ENCODE measurements at places on chromosomes 3 and 15.

DNA sequence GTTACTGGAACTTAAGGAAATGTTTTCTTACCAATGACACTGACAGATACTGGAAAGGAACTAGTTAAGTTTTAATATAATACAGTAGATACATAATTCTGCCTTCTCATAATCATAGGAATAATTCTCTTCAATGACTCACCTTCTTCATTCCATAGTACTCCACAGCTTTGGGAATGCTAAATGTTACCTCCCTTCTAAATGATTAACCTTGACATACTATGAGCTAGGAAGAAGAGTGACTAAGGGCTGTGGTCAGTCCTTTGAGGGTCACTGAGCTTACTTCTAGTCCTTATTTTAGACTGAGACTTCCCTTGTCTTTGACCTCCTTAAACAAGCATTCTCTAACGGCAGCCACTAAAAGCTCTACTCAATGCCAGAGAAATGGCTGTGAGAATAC, 69.6 kb upstream of the PPIB start:
- DNase-seq: no peak

DNA sequence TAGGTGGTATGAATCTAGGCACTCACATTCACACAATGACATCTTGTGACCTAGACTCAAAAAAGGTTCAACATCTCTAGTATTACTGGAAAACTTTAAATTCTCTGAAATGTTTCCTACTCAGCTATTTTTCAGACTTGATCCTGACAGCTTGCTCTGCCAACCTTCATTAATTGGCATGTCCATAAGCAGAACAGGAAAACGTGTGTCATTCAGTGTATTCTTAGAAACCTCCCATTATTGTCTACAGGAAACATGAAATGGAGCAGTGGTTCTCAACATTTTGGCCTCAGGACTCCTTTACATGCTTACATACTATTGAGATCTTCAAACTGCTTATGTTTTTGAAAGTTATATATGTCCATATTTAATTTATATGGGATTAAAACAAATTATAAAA, 363.2 kb downstream of the NAALADL2 start:
- DNase-seq: no peak

DNA sequence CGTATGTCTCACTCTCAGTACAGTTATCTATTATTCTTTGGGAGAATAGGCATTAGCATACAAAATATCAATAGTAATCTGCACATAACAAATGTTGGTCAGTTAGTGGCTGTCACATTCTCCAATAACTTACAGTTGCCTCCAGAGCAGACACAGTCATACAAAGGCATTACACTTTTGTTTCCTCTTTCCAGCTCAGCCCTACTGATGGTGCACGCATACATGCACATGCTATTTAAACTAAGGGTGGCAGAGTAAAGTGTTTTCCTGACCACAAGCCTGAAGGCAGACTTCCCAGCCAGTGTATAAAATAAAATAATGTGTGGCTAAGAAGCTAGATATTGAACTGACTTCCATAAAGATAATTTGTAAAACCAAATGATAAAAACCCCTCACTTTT, 47.6 kb downstream of the PHLDB2 start:
- DNase-seq: no peak

- DNase-seq: no peak
Measured at GRCh38 chr3:180116203-180116602, 79.5 kb upstream of the PEX5L start.

- DNase-seq: no peak
Measured at GRCh38 chr3:178676942-178677790, 140.9 kb downstream of the KCNMB2 start.

- no peak for DNase-seq
Measured at GRCh38 chr3:126866175-126866759, 116.6 kb upstream of the PLXNA1 start.

DNA sequence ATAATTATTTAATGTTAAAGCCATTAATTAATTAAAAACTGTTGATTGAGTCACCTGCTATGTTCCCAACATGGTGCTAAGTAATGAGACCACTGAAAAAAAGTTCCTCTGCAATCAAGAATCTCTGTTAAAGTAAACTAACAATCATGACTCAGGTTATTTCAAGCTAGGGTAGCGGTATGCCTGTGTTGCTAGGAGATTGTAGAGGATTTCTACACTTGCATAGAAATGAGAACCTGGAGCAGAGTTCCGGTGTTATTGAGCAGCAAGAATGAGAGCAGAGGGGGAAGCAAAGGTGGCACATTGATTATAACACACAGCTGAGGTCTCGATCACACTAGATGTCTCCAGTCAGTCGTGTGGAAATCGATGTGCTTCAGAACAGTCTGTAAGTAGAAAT, 41.4 kb downstream of the C3orf85 start:
- DNase-seq: no peak

DNA sequence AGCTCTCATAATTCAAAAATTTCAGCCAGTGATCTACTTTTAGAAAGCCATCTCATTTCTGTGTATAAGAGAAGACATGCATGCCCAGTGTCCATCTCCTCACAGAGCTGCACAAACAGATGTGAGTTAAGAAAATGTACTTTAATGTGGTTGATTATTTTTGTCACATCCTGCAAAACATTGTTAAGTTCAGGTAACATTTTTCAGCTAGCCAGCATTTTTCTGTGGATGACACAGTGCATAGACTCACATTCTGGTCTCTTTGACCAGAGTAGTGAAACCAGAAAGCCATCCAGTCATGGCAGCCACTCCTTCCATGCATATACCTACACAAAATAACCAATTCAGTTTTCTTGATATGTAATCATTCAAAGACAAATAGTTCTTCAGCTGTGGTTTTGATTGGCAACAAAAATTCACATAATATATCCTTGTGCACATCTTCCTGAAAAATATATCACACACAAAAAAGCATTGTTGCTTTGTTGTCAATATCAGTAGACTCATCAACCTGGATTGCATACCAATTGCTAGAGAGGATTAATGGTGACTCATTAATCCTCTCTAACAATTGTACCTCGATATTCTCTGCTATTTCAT, 2.1 kb upstream of the PLSCR1 start:
- DNase-seq: no peak

DNA sequence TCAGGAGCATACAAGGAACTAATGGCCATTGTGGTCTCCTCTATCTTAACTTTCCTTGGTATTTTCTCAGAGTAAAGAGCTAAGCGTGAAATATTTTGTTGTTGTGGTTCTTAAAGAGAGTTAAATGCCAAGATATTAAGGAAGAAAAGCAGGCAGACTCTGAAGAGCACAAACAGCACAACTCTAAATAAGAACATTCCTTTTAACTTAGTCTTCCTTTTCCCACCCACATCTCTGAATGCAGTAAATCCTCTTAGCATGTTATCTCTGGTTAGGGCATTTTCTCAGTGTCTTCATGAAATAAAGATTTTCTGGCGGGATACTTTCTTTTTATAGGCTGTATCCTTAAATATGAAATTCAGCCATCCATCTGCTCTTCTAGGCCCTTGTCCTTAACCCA, 1.5 kb downstream of the GPR87 start:
- no peak for DNase-seq

- DNase-seq: no peak
Measured at GRCh38 chr15:71282076-71282475, 166.8 kb downstream of the THSD4 start.

GRCh38 chr15:99628374-99629001, 62.7 kb downstream of the MEF2A start:
- no peak for DNase-seq

All from activated naive CD4-positive, alpha-beta T cell (primary cell).